Body of pancreas (tissue), 4 donors: ENCODE measurements at places on chromosomes 12 and 14. TPM values are rescaled to one million over a fixed set of nuclear protein-coding genes. Genes with fewer than 3 reads are reported as not detected.

The LRRC23 gene
- 7.0 TPM for total RNA-seq

The SLC39A2 gene
- not detected for total RNA-seq

The JAG2 gene
- 36.3 TPM for total RNA-seq

The CKAP4 gene
- 36.6 TPM for total RNA-seq

The ZNF219 gene
- total RNA-seq: 39.2 TPM

The ITFG2 gene
- total RNA-seq: 32.4 TPM

The GPR135 gene
- total RNA-seq: 4.6 TPM

The VRTN gene
- total RNA-seq: not detected

The BRMS1L gene
- 4.3 TPM for total RNA-seq

The TMCC3 gene
- 3.6 TPM for total RNA-seq

The SDR9C7 gene
- not detected for total RNA-seq

The GPR132 gene
- not detected for total RNA-seq

The IL26 gene
- total RNA-seq: not detected

The ITGB7 gene
- total RNA-seq: 2.3 TPM

The CLEC9A gene
- not detected for total RNA-seq

The TMX1 gene
- 17.9 TPM for total RNA-seq

The MYF6 gene
- not detected for total RNA-seq

The WDR20 gene
- total RNA-seq: 12.2 TPM

The NABP2 gene
- total RNA-seq: 11.9 TPM

The FLRT2 gene
- total RNA-seq: 37.6 TPM

The PAX9 gene
- not detected for total RNA-seq
